Peyer's patch (tissue), 4 donors: ENCODE measurements at places on chromosomes 2 and 18. TPM values are rescaled to one million over a fixed set of nuclear protein-coding genes. Genes with fewer than 3 reads are reported as not detected.

- DNase-seq, result no peak
These were observed 23.8 kb downstream of the WDR75 start for GRCh38 chr2:189465076-189465475.

DNA sequence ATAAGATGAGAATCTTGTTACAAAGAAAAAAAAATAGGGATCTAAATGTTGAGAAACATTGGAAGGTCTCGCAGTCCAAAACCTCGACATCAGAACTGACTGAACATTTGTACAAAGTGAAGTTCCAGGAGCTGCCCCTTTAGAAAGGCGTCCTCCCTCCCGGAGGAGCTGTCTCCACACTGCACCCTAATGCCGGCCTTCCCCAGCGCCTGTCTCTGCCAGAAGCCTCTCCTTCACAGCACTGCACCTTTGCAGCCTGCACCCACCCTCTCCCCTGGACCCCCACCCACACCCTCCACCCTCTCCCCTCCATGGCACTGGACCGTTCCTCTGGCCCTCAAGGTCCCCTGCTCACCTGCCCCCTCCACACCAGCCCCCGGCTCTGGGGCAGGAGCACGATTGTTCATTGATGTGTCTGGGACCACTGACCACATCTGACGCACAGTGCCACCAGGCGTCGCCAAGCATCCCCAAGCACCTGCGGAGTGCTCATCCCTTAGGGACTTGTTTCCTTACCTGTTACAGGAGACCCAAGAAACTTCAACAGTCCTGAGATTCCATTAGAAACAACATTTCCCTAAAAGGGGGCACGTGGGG is 90.3 kb upstream of the SNTG2 start:
- DNase-seq, result no peak

The IL36RN gene
- total RNA-seq, result not detected

The METAP1D gene
- total RNA-seq, result 33.0 TPM

The DCDC2C gene
- total RNA-seq, result not detected

DNA sequence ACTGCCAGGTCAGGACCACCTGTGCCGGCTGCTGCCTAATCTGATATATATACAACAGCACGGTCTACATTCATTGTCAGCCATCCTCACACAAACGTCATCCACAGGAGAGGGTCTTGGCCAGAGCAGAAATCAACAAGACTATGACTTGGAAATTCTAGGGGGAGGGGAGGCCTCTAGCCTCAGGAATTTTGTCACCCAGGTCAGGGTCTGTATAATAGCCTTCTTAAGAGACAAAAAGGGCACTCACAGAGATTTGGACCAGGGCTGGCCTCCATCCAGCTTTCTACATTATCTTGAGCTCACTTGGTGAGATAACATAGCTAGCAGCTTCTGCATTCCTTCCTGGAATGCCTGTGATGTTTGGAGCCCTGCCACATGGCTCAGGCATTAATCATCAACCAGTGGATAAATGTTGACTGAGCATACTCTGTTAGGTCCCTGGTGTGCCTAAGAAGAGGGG is 50.4 kb upstream of the CTIF start:
- DNase-seq, result peak; percentile 20

The DUSP28 gene
- 4.2 TPM for total RNA-seq

- DNase-seq, result no peak
These were observed 64.2 kb downstream of the SCG2 start for GRCh38 chr2:223537651-223538601.

DNA sequence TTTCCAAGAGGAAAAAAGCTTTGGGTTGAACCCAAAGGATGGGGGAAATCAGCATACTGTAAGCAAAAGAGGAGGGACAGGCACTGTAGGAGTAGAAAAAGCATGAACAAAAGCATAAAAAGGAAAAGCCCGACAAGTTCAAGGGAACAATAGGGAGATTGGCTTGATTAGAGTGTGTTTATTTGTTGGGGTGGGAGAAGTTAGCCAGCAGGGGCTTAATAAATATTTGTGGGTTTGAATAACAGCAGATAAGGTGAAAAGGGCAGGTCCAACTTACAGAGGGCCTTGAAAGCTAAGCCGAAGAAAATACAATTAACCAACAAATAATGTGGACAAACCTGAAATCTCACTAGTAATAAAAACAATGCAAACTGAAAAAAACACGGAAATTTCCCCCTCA is 126.7 kb downstream of the THADA start:
- no peak for DNase-seq

The FAM117B gene
- 37.1 TPM for total RNA-seq

GRCh38 chr2:10908195-10908594 is 3.5 kb upstream of the KCNF1 start:
- DNase-seq, result no peak

The VIT gene
- total RNA-seq, result 5.0 TPM

DNA sequence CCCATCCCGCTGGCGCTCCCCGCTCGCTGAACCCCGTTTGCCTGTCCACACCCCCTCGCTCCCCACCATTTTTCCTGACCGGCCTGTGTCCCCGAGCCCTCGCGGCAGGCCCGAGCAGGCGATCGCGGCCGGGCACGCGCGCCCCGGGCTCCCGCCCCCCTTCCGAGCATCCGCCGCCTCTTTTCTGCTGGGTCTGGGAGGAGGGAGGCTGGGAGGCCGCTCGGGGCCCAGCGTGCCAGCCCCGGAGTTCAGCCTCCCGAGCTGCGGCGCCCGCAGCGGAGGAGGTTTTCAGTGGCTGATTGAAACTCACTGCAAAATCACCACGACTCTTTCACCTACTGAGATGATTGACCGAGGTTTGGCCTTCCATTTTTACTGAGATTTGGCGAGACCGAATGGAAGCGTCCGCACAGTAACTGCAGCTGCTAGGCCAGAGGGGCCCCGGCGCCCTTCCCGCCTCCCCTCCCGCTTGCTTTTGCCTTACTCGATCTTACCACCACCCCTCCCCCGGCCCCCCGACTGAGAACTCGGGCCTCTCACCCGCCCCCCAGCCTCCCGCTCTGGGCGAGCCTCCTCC is 4.8 kb downstream of the SOX11 start:
- DNase-seq, result no peak

DNA sequence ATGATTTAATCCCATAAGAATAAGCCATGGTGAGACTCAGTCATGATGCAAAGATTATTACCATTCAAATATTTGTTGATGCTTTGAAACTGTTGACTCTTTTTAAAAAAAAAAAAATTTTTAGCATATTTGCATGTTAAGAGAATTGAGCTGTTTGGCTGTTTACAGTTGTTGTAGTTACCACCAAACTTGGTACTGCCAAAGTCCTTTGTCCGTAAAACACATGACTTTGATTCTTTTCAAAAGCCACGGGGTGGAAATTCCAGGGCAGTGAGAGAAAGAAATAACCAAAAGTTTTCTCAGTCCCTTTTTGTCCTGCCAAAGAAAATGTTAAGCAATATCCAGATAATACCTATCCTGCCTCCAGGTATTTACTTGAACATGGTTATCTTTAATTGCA is 474.8 kb downstream of the METTL4 start:
- DNase-seq, result no peak

DNA sequence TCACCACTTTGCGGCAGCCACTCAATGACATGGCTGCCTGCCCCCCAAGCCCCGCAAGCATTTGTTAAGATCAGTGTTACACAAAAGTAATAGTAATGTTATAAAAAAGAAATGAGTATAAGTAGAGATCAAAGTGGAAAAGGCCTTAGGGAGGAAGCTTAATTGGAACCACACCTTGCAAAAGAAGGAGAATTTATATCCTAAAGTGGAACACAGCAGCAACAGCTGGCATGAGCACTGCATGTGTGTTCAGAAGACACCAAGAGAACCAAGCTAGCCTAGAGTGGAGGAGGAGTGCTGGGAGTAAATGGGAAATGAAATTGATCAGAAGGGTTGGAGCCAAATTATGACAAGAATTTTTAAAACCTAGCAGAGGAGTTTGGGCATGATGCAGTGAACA is 73.1 kb upstream of the STK17B start:
- DNase-seq, result no peak

DNA sequence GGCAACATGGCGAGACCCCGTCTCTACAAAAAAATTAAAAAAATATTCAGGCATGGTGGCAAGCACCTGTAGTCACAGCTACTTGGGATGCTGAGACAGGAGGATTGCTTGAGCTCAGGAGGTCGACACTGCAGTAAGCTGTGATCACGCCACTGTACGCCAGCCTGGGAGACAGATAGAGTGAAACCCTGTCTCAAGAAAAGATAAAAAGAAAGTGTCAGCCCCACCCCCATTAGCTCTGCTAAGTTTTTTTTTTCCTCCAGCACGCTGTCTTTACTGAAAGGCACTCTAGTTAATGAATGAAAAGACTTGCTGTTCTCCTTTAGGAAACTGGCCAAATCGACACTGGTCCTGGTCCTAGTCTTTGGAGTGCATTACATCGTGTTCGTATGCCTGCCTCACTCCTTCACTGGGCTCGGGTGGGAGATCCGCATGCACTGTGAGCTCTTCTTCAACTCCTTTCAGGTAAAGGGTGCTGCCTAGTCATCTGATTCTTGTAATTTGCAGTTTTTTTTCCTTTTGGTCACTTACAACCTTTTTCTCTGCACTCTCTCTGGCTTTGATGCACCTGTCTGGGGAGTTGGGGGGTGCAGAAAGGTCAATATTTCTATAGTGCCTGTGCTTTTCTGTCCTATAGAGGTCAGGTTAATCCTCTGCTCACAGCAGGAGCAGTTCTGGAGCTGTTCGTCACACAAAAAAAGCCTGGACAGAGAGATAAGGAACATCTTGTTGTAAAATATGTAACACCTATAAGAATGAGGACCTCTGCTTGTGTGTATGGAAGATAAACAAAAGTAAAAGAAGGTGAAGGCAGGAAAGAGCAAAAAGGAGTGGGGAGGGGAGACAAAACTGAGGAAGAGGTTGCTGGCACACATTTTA is 82.3 kb downstream of the PTH2R start:
- DNase-seq, result no peak

GRCh38 chr18:3610188-3610708 is 160.3 kb downstream of the TGIF1 start:
- DNase-seq, result no peak

- DNase-seq, result no peak
These were observed 28.2 kb upstream of the GATA6 start for GRCh38 chr18:22141211-22141610.

GRCh38 chr2:30462131-30462857 is 15.2 kb downstream of the LCLAT1 start:
- DNase-seq, result no peak

DNA sequence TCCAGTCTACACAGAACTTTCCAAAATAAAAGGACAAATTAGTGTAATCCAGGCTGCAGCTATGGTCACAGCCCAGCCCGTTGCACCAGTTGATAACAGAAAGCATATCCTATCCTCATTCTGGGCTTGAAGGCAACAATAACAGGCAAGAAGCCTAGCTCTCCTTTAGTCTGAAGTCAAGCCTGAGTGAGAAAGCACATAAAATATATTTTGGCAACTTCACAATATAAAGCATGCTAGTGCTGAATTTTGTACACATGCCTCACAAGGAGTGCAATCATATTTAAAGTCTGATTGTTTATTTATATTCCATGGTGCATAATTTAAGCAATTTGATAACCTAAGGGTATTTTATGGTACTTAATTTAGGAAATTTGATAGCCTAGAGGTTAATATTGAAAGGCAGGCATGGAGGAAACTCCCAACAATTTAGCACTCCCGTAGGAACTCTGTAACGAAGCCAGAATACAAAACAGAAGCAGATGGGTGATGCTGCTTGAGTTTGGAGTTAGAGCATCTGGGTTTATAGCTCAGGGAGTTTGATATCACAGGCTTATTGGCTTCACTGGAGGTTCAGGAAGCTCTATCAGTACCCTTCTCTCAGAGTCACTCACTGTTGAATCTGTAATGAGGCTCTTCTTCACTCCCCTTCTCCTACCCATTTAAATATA is 1199.1 kb upstream of the GYPC start:
- DNase-seq, result no peak

The ACVR1C gene
- total RNA-seq, result 4.1 TPM

The FAM110C gene
- total RNA-seq, result 28.9 TPM

- no peak for DNase-seq
These were observed 128.5 kb downstream of the MEIS1 start for GRCh38 chr2:66563473-66563872.

The MARCO gene
- total RNA-seq, result 3.9 TPM

The FBLN7 gene
- 1.5 TPM for total RNA-seq

The ANKRD53 gene
- not detected for total RNA-seq

- no peak for DNase-seq
These were observed 716.8 kb downstream of the EPHA4 start for GRCh38 chr2:220855296-220855695.

The LRP1B gene
- total RNA-seq, result 0.85 TPM

DNA sequence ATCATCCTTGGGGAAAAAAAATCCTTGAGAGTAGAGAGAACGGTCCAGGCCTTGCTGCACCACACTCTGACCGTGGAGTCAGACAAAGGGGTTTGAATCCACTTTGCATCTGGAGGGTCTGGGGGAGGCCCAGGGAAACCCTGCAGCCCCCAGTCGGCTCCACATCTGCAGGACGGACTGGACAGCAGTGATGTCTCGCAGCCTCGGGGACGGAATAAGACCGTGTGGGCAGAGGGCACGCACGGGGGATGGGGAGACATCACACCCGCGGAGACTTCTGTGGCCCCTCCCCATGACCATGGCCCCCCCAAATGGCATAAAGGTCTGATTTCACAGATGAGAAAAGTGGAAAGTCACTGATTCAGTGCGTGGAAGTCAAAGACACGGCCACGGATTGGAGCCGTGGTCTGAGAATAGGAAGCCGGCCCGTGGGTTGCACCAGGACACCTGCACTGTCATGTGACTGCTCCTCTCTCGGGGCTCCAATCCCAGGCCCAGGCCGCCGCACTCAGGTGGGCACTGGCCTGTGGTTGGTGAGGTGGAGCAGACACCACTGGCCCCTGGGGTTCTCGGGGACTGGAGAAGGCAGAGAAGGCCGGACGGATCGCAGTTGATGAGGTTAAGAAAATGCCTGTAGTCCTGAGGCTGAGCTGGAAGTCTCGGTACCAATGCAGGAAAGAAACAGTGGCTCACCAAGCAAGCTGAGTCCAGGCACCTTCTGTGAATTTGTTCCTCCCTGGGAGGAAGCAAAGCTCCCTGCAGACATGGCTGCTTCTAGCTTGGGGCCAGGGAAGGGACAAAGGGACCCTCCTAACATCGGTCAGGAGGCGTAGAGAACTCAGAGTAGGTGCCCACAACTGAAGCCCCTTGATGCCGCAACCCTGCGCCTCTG is 61.8 kb downstream of the RTP5 start:
- no peak for DNase-seq

- no peak for DNase-seq
These were observed 1.4 kb downstream of the METTL8 start for GRCh38 chr2:171432206-171432968.

DNA sequence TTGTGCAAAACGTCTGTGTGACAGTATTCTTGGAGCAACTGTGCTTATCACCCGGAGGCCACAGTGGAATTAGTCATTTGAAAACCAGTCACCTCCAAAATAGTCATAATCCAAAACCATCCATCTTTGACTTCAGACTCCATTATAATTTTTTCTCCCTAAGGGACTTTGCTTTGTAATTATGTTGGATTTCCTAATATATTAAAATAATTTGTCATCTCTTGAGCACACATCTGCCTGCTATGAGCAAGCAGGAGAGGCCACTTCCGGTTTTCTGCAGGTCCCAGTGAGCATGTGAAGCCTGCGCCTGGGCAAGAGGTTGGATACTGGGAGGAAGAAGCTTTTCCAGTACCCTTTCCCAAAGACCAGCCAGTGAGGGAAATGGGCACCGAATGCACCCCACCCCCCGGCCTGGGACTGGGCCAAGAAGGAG is 57.7 kb downstream of the ODC1 start:
- no peak for DNase-seq
